Testis (tissue), 5 donors: ENCODE measurements at places on chromosomes 2 and 18.

GRCh38 chr2:232028631-232029030 lies 67.1 kb downstream of the DIS3L2 start:
- no peak for DNase-seq

DNA sequence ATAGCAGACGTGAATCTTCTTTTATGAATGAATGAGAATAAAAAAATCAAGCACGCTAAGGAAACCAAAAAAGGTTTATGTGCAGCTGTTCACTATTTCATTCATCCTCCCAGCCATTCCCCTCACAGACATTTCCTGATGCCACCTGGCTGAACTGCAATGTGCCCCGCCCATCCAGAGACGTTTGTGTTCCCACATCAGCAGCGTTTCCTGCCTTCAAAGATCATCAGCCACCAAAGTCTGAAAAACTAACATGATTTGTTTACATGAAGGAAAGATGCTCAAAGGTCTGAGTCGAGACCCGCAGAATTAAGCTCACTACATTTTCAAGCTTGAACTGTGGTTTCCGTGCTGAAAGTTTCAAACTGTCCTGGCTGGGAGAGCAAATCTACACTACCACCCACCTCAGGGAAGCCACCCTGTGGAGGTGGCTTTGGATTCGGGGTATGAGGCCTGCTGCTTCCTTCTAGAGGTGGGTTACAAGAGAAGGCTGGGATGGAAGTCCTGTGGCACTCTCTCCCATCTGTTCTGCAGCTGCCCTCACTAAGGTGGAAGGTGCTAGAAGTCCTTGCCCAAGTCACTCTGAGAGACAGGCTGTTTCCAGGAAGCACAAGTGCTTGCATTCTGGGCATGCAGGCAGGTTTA lies 201.3 kb upstream of the OSR1 start:
- DNase-seq, result no peak

- DNase-seq, result no peak
These were observed 18.4 kb upstream of the CPO start for GRCh38 chr2:206920951-206921350.

DNA sequence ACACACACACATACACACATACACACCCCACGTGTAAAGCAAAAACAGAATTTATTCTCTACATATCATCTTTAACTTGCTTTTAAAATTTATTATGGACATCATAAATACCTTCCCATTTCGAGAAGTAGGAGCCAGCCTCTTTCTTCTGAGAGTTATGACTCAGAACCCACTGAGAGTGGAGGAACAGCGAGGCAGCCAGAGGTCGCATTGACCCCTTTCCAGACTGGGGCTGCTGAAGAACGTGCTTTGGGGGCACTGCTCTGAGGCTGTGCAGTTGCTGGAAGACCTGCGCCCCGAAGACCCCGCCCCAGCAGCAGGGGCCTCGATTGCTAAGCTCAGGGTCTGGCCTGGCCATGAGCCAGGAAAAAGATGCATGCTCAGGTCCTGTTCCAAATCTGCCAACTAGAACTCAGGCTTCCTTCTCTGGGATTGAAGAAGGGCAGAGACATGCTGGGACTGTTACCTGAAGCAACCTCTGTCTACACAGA lies 133.8 kb upstream of the TWIST2 start:
- DNase-seq, result peak; percentile 12

GRCh38 chr18:48550101-48550729 lies 11.4 kb downstream of the CTIF start:
- no peak for DNase-seq

GRCh38 chr2:26636935-26637334 lies 4.2 kb downstream of the CIB4 start:
- DNase-seq, result no peak

- DNase-seq, result no peak
These were observed 268.9 kb upstream of the TANK start for GRCh38 chr2:160891353-160891740.

DNA sequence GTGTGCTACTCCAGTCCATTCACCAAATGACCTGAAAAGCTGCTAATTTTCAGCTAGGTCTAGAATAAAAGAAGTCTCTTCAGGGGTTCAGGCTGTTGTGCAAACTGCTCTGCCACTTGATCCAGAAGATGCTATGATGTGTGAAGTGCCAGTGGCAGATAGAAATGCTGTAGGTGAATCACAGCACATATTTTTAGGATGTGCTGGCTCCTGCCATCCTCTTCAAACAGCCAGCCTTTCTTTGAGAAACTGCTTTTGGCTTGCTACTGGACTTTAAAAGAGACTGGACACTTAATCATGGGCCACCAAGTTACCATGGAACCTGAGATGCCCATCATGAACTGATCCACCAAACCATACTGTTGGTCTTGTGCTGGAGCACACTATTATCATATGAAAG lies 322.1 kb downstream of the EN1 start:
- DNase-seq, result no peak

GRCh38 chr2:239555571-239555905 lies 154.7 kb upstream of the HDAC4 start:
- no peak for DNase-seq

GRCh38 chr2:169272010-169272409 lies 90.3 kb downstream of the LRP2 start:
- DNase-seq, result no peak

DNA sequence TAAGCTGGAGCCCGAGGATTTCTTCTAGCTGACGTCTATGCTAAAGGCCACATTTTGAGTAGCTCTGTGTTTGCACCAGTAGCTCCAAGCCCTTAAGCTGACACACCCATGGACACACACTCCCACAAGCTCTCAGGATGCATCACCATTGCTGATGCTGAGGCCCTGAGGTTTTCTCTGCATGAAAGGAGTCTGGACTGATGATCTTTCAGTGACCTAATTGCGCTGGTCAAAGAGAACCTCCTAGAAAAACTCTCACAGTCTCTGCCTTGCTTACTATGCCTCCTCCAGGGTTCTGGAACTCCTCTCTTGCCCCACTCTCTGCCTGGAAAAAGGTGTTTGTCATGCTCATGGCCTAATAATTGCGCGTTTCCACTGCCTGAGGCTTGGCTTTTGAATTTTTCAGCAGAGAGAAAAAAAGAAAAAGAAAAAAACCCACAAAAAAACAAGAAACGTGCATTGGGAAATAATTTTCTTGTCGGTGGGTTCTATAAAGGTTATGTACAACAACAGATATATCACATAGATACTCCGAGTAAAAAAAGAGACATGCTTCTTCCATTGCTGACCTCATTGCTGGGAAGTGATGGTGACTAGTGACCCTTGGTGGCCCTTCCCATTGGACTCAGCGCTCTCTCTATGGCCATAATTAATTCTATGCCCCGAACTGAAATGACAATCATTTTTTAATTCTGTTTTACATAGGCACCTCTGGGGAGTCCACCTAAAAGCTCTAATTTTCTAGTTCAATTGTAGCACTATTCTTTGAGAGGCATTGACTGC lies 297.0 kb downstream of the TDRD15 start:
- no peak for DNase-seq
